MG63 (cell line): ENCODE measurements at places on chromosomes 2 and 18.
A peak's percentile ranks its signal among the peaks of the same experiment; 100 is the strongest.

DNA sequence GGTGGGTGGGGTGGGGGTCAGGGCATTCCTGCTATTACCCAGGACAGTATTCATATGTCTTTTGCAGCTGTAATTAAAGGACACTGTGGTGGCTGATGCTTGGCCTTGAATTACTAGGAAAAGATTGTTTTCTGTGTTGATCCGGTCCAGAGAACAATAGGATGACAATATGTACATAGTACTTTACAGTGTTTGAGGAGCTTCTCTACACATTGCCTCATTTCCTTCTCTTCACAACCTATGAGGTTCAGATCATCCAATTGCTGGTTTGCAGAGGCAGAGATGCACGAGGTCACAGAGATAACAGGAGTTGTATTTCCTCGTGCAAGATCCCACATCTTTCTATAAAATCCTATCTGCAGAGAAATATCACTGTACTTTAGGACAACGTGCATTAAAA lies 119.5 kb downstream of the LIPG start:
- no peak for DNase-seq

DNA sequence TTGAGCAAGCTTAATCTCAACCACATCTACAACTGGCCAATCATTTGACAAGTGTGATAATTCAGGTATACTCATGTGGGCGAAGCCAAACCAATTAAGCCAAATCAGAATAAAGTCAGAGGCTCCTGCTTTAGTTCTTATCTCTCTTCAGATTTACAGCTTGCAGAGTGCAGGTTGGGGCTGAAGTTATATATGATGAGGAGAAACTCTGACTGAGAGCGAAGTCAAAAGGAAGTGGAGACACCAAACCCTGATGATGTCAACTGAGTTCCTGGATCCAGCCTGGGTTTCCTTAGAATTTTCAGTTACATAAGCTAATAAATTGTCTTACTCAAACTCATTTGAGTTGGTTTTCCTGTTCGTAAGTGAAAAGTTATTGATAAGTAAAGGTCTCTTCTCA lies 73.9 kb downstream of the ASXL2 start:
- DNase-seq, result no peak

- no peak for DNase-seq
These were observed 20.6 kb downstream of the TRIB2 start for GRCh38 chr2:12737297-12737696.

- DNase-seq, result no peak
These were observed 33.9 kb downstream of the STAT1 start for GRCh38 chr2:190979906-190980629.

DNA sequence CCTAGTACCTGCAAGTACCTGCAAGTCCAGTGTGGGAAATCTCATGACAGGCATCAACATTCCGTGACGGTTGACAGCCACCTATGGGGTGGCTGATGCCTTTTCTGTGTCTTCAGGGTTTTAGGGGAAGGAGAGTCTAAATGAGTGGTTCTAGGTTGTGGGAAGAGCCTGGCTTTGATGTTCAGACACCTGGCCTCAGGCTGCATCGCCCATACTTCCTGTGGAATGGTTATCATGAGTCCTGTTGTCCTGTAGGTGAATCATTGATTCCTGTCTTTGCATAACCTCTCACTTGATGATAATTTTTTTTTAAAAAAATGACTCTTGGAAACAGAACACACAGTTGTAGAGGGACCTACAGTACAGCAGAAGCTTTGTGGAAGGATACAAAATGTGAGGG lies 108.9 kb downstream of the NEDD4L start:
- DNase-seq, result no peak

DNA sequence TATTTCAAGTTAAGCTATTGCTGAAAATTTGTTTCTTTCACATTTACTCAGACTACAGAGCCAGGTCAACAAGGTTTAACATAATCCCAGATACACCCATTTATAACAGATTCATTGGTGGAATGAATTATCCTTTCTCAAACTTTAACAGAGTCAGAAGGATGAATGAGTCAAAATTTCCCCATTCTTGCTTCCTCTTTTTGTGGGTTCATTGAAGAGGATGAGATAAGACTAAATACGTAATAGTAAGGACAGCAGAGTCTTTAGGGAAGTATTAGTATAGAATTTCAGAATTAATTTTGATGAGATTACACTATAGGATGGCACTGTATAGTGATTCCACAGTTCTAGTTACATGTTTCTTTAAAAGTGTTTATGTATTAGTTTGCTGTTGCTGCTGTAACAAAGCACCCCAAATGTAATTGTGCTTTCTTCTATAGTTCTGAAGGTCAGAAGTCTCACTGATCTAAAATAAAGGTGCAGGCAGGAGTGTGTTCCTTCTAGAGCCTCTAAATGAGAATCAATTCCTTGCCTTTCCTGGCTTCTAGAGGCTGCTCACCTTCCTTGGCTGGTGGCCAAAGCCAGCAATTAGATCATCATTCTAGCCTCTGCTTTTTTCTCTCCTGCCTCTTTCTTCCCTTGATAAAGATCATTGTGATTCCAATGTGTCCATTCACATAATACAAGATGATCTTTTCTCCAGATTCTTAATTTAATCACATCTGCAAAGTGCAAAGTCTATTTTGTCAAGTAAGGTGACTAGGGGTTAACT lies 309.3 kb upstream of the PIK3C3 start:
- DNase-seq, result no peak

- DNase-seq, result no peak
These were observed 100.1 kb downstream of the TSN start for GRCh38 chr2:121855510-121855909.

DNA sequence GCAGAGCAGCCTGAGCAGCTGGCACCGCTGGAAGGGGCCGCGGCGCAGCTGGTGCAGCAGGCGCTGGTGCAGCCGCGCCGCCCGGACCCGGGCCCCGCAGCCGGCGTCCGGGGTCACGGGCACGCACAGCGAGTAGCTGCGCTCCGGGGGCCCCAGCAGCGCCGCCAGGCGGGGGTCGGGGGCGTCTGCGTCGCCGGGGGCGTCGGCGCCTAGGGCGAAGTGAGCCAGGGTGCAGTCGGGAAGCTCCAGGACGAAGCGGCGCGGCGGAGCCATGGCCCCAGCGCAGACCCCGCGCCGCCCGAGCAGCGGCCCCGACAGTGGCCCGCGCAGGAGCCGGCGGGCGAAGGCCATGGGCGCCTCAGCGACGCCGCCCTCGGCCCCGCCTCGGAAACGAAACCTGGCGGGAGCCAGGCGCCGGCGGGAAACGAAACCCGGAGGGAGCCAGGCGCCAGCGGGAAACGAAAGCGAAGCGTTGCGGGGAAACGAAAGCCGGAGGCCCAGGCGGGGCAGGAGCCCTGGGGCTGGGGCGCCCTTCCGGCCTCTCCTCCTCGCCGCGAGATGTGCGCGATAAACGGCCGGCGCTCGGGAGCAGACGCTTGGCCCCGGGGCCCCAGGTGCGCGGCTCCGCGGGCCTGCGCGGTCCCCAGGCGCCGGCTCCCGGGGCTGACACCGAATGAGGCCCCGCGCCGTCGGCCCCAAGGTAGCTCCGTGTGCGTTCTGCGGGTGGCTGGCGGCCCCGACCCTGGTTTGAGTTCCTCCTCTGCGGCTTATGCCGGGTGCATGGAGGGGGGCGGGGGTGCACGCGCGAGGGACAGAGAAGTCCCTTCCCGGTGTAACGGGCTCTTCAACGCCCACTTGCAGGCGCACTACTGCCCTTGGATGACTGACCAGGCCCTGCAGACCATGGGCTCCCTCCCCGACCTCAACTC lies at the start of gene CMPK2:
Gene CMPK2, minus strand, starts transcription at position 562 of the 929 bp plus-strand sequence. Its CDS starts 211 bp downstream, at position 351.
- DNase-seq, result peak; percentile 74

- no peak for DNase-seq
These were observed 94.5 kb upstream of the UPP2 start for GRCh38 chr2:158006961-158007719.

GRCh38 chr18:76482971-76483691 lies 11.9 kb downstream of the ZNF516 start:
- no peak for DNase-seq

- no peak for DNase-seq
These were observed 198.0 kb downstream of the CDH20 start for GRCh38 chr18:61531182-61531581.

GRCh38 chr2:8455236-8456150 lies 226.4 kb upstream of the ID2 start:
- no peak for DNase-seq
